ENCODE measurements at places on chromosomes 6 and 20. TPM values are rescaled to one million over a fixed set of nuclear protein-coding genes. Genes with fewer than 3 reads are reported as not detected.

The DDO gene
- 3.9 TPM for total RNA-seq

The LAMA5 gene
- 35.1 TPM for total RNA-seq

The BTNL2 gene
- not detected for total RNA-seq

DNA sequence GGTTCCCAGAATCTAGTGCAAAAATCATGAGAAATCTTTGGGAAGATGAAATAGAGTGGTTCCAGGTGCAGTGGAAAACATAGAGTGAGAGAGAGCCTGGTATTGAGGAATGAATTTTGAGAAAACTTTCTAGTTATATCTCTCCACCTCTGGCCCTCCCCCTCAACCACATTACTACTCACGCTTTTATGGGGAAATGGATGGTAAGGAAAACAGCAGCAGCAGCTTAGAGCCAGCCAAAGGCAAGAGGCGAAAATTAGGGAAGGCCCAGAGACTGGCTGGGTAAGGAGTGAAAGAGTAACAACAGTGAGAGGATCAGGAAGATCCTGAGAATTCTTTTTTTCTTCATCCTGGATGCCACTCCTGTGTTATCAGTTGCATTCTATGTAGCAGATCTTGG, 187.9 kb upstream of the ECI2 start:
- peak; percentile 42 for DNase-seq

DNA sequence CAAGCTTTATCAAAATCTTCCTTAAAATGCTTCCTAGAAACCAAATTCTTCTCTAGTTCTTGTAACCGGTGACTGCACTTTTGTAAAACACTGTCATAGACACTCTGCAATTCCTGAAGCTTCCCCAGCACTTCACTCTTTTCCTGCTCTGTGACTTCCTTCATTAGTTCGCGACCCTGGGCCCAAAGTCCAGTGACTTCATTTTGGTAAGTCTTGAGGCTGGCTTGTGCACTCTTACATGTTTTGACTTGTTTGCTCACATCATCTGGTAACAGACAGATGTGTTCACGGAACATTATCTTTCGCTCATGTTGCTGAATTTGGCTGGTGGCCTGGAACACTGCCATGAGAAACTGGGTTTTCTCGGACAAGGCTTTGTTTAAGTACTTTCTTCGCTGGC, 306.2 kb downstream of the SYNE1 start:
- no peak for DNase-seq
